ENCODE measurements at places on chromosomes 4 and X. TPM values are rescaled to one million over a fixed set of nuclear protein-coding genes. Genes with fewer than 3 reads are reported as not detected.

The IL1RAPL1 gene
- total RNA-seq, result 0.51 TPM

The NLGN3 gene
- total RNA-seq, result 0.23 TPM

The SSX2 gene
- total RNA-seq, result not detected

The CHIC1 gene
- total RNA-seq, result 11.5 TPM

The TMEM129 gene
- total RNA-seq, result 61.3 TPM

The WDR17 gene
- 0.11 TPM for total RNA-seq

The PRAF2 gene
- 17.5 TPM for total RNA-seq

The PPP1R2C gene
- total RNA-seq, result not detected

The POU4F2 gene
- total RNA-seq, result not detected

The SLC35A2 gene
- total RNA-seq, result 25.4 TPM

The GYG2 gene
- 3.1 TPM for total RNA-seq

The UGT2B17 gene
- not detected for total RNA-seq

The ZNF185 gene
- 0.38 TPM for total RNA-seq

The PRRG1 gene
- total RNA-seq, result 17.6 TPM

The ABCG2 gene
- total RNA-seq, result 1.2 TPM

The TLR7 gene
- total RNA-seq, result not detected

The JCHAIN gene
- total RNA-seq, result not detected

The LDB2 gene
- not detected for total RNA-seq

The CXXC4 gene
- not detected for total RNA-seq

The SOWAHD gene
- 0.51 TPM for total RNA-seq

The PAGE1 gene
- not detected for total RNA-seq

The MAOA gene
- total RNA-seq, result 4.6 TPM

The SYP gene
- 2.0 TPM for total RNA-seq

The MAGEA3 gene
- total RNA-seq, result not detected

The SH3RF1 gene
- 10.5 TPM for total RNA-seq
